ENCODE measurements at places on chromosomes 4 and X. TPM values are rescaled to one million over a fixed set of nuclear protein-coding genes. Genes with fewer than 3 reads are reported as not detected.

NKX6-1 gene
- total RNA-seq: 115 TPM

DNA sequence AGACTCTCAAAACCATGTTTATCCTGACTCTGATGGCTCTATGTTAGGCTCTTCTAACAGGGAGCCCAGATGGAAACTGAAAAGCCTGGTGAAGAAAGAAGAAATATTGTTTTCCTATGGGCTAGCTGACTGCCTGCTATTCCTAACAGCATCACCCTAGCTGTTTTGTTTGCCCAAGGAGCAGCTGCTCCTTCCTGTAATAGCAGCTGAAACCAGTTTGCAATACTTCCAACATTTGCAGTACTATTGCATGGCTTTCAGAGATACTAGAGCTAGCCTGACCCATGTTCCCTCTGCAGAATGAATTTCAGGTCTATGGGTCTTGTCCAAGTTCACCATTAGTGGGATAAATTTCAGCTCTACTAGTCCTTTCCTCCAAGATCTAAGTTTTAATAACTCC, 495.2 kb downstream of the INPP4B start:
- DNase-seq: no peak

GRCh38 chr4:112818594-112818965, 181.6 kb downstream of the LARP7 start:
- DNase-seq: no peak

DNA sequence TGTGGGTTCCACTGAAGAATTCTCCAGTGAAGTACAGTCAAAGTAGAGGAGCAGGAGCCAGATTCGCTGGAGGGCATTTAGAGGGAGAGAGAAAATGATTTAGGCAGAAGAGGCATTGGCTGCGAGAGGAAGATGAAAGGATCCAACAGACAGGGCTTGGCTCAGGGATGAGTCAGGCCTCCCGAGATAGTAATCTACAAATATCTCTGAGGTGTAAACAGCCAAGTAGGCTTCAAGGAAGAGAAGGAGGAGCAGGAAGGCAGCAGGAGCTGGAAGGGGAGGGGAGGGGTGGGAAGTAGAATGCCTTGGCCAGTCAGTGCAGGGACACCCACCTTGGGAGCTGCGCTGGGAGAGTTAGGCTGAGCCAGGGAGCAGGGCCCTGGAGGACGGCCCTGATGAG, 55.5 kb downstream of the PJA1 start:
- DNase-seq: no peak

All from esophagus muscularis mucosa (tissue), 4 donors.